Caco-2 (cell line): ENCODE measurements at places on chromosomes 1 and 21. TPM values are rescaled to one million over a fixed set of nuclear protein-coding genes. Genes with fewer than 3 reads are reported as not detected.

GRCh38 chr21:21387916-21388315, 389.7 kb downstream of the NCAM2 start:
- no peak for DNase-seq

- DNase-seq = no peak
These were observed 53.8 kb upstream of the ZSWIM5 start for GRCh38 chr1:45260244-45260643.

The IL20 gene
- not detected in 2 replicates for total RNA-seq

GRCh38 chr21:31173881-31174555, 135.7 kb upstream of the KRTAP19-8 start:
- no peak for DNase-seq

The FAM76A gene
- total RNA-seq = 9.4 and 9.8 TPM in 2 replicates

DNA sequence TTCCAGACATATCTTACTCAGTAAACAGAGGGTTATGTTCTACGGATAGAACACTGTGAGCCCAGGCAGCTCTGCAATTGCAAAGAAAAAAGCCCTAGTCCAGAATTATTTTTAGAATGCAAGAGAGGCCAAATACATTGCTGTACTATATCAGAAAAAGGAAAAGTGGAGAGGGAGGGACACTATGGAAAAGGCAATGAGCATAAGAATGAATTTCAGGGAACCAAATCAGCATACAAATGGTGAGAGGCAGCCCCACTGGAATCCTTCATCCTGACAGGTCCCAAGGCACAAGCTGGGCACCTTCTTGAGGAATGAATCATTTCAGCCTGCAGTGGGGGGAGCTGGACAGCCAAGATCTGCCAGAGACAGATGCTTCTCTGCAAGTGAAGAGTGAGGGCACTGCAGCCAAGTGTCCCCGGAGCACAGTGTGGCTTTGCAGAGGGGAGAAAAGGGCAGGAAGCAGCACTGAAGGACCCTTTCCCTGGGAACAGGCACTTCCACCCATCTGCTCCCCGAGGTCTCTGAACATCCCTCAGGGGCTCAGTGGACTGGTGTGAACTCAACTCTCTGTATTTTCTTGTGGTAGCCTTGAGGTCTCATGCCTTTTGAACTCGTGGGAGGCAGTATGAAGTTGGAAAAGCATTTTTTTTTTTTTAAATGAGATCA, 115.6 kb downstream of the XCL2 start:
- DNase-seq = no peak

GRCh38 chr21:42579456-42580075, 65.9 kb downstream of the SLC37A1 start:
- DNase-seq = peak; percentile 14

- no peak for DNase-seq
These were observed 26.6 kb downstream of the POFUT2 start for GRCh38 chr21:45261093-45261492.

- no peak for DNase-seq
These were observed 119.8 kb downstream of the CYYR1 start for GRCh38 chr21:26453267-26453666.

DNA sequence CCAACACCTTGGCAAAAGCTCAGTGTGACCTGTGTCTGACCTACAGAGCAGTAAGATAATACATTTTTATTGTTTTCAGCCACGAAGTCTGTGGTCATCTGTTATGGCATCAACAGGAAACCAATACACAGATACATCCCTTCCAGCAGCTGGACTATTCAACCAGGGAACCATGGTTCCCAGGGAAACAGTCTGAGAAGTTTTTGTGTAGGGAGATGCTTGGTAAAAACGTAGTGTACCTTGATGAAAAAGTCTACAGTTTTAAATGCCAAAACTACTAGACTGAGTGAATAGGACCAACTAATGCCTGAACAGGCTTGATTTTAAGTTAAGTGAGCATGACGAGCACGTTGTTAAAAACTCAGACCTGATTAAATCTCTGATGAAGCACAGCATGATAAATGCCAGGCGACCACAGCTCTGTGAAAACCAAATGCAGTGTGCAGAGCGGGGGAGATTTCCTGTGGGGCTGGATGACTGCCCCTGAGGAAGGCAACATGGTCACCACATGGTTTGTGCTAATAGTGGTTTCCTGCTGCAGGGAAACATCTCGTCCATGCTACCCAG, 228.9 kb downstream of the TNR start:
- no peak for DNase-seq

- DNase-seq = peak; percentile 52
These were observed at the start of gene DMBX1 for GRCh38 chr1:46489638-46490405. TSS of gene DMBX1 (plus strand) at chr1:46489836. CDS start at chr1:46507011, 17,175 bp downstream.

GRCh38 chr21:43743947-43744346, 25.0 kb downstream of the PDXK start:
- DNase-seq = no peak

The SPRR4 gene
- not detected in 2 replicates for total RNA-seq

DNA sequence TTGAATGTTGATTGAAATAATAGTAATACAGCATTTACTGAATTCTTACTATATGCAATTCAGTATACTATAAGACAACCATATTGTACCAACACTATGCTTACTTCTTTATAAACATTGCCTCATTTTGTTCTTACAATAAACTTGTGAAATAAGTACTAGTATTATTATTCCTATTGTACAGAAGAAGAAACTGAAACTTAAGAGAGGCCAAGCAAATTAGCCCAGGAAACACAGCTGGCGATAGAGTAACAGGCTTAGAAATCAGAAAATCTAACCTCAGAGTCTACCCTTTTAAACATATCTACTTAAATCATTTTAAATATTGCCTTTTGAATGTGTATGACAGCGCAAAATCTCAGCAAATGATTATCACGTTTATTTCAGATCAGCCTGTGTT, 41.7 kb downstream of the FASLG start:
- no peak for DNase-seq

DNA sequence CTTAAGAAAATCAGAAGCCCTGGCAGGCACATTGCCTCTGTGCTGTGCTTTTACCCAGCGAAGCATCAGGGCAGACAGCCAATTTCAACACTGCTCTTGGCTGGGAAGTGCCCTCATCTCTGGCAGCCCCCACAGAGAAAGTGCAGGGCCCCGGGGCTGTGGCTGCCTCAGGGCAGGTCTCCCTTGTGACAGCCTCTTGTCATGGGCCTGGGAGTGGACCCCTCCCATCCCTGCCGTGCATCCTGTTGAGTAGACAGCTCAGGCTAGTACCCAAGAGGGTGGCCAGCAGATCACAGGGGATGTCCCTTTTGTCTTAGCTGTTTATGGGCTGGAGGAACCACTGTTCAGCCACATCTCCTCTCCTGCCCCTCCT, 23.3 kb downstream of the TTC34 start:
- DNase-seq = no peak

DNA sequence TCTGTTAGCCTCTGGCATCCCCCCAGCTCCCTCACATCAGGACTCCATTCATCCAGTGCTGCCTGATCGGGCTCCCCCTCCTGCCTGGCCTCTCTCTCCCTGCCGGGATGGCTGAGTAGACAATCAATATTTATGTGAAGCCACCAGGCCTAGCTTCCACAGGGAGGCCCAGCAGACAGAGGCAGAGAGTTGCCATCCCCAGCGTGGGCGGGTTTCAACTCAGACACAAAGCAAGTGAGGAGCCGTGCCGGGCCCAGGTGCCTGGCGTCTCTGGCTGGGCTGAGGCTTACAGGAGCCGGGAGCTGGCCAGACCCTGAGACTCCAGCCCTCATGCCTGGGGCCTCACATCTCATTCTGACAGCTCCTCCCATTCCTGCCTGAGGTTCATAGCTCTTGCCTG, 34.5 kb upstream of the ATP2B4 start:
- no peak for DNase-seq

- DNase-seq = peak; percentile 88
These were observed 13.2 kb downstream of the PPP1R15B start for GRCh38 chr1:204398197-204399125.

The CD52 gene
- total RNA-seq = not detected in 2 replicates

GRCh38 chr1:36239941-36240637, 15.8 kb downstream of the THRAP3 start:
- DNase-seq = peak; percentile 38
